H7 (cell line): ENCODE measurements at places on chromosomes 13 and 19.

GRCh38 chr19:8684001-8684902 is 14.3 kb downstream of the ACTL9 start:
- DNase-seq = no peak

DNA sequence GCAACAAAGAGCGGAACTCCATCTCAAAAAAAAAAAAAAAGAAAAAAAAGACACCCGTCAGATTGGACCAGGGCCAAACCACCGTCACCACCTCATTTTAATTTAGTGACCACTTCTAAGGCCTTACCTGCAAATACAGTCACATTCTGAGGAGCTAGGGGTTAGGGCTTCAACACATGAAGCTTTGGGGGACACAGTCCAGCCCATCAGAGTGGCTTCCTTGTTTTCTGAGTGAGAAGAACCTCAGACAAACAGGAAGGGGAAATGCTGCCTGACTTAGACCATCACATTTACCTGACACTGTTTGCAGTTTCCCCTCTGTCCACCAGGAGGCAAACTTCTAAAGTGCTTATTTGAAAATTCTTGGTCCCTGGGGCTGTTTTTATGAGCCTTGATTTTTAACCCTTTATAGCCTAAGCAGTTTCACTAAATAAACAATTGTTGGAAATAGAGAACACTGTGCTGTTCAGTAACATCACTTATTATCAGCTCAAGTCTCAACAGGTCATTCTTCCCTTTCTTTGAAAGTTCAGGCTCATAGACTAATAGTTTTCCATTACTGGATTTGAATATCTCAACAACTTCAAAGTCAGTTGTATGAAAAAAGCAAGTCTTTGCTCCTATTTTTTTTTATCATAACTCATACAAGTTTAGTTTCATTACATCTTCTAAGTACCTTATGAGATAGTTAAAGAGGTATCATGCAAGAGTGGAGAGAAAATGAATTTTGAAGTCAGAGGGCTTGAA is 74.9 kb upstream of the WASF3 start:
- peak; percentile 77 for DNase-seq

- DNase-seq = no peak
Observed at GRCh38 chr13:83499286-83499685, 383.0 kb downstream of the SLITRK1 start.

DNA sequence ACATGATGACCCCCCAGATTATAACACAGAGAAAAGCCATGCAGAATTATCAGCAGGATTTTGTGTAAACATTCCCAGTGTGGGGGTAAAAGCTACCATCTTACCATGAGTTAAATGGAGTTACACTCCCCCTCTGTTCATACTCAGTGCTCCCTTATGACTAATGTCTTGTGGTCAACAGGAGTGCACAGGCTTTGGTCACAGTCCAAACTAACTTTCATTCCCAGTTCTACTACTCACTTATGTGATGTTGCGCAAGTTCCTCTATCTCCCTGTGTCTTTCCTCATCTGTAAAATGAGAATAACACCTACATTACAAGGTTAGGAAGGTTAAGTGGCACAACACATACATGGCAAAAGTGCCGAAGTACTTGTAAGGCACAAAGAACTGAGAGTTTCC is 277.9 kb downstream of the RBM26 start:
- DNase-seq = no peak

DNA sequence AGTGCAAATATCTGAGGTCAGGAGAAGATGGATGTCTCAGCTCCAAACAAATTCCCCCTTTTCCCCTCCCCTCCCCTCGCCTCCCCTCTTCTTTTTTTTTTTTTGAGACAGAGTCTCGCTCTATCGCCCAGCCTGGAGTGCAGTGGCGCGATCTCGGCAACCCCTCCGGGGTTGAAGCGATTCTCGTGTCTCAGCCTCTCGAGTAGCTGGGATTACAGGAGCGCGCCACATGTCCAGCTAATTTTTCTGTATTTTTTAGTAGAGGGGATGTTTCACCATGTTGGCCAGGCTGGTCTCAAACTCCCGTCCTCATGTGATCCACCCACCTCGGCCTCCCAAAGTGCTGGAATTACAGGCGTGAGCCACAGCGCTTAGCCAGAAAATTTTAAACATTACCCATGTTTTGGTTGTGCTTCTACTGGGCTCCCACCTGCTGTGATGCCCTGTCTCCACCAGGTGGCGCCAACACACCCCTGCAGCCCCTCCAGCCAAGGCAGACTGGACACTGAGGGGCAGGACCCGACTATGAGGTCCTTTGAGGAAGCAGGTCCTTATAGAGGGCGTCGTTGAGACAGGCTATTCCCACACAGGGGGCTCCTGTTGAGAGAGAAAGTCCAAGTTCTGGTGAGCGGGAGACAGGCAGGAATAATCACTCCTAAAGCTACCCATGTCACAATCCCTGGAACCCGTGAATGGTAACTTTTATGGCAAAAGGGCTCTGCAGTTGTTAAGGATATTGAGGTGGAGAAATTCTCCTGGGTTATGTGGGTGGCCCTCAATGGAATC is 6.3 kb downstream of the ERICH4 start:
- DNase-seq = peak; percentile 94

- no peak for DNase-seq
Observed at GRCh38 chr13:67100730-67101129, 129.4 kb downstream of the PCDH9 start.

DNA sequence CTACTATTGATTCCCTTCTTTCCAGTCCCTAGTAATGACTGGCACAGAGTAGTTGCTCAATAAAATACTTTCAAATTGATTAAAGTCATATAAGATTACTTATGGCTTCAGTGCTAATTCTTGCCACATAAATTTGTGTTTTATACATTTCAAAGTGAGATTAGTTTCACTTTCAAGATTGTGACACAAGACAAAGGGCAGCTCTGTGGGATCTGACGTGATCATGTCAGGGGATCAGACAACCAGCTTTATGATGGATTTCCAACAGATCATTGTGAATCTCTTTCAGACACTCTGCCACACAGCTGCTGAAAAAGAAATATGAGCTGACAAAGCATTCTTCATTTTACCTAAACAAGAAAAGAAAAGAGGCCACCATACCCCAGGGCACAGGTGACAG is 73.4 kb upstream of the POMP start:
- no peak for DNase-seq

DNA sequence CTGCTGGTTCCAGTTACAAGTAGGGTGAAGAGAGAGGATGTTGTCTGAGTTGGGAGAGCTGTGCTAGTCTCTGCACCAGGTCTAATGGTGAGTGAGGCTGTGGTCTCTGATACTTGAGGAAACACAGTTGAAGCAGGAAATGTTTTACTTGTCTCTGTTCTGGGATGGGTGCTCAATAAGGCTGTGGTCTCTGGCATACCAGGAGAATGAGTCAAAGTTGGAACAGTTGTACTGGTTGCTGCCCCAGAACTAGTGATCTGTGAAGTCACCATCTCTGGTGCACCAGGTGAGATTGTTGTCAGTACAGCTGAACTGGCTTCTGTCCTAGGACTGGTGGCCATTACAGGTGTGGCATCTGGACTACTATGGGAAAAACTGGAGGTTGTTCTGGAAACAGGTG is 74.7 kb downstream of the MUC16 start:
- no peak for DNase-seq

GRCh38 chr13:113220877-113221276 is 11.5 kb downstream of the CUL4A start:
- DNase-seq = peak; percentile 70

GRCh38 chr19:38893341-38893771 is 6.1 kb downstream of the SIRT2 start:
- peak; percentile 52 for DNase-seq

DNA sequence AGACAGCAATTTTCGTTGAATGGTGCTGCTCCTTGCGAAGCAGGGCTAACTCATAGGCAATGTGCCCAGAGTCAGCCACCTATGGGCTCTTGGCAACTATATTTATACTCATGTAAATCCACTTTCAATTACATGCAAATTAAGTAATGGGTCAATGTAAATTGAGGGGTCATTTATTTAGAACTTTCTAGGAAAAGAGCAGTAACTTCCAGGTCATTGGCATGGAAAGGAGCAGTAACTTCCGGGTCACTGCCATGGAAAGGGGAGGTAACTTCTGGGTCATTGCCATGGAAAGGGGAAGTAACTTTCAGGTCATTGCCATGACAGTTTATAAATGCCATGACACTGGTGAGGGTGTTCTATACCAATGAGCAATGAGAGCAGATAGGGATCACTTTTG is 11.6 kb downstream of the KLK4 start:
- DNase-seq = no peak

DNA sequence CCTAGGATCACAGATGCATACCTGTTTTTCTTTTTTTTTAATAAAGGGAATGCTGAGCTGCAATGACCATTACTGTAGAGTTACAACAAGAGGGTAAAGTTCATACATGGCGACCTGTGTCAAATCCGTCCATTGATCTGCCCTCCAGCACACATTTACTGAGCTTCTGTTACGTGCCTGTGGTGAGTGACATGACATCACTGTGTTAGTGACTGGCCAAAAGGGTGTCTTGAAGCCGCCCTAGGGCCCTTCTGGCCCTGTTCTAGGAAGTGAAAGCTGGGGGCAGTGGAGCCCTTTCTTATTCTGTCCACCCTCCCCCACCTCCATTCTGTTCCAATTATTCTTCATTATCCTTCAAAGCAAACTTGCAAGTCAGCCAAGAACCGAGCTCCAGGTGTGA is 66.3 kb downstream of the ZIC5 start:
- DNase-seq = no peak
